ENCODE measurements at places on chromosomes 1 and 21.

GRCh38 chr1:65477414-65478378 is 57.2 kb downstream of the LEPR start:
- no peak for DNase-seq

DNA sequence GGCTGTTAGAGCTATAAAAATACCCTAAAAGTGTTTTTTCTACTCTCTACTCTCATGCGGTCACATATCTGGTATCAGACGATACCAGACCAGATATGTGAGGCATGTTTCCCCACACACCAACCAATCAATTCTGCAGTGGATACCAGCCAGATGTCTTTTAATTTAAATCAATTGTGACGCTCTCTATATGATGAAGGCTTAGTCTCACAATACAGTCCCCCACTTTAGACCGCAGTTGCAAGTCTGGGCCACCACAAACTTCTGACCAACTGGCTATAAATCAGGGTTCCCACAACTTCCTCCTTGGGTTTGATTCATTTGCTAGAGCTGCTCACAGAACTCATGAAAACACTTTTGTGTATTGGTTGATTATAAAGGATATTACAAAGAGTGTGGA is 586.1 kb upstream of the ZP4 start:
- DNase-seq: no peak

GRCh38 chr1:90969241-90969640 is 52.6 kb downstream of the ZNF644 start:
- DNase-seq: no peak

DNA sequence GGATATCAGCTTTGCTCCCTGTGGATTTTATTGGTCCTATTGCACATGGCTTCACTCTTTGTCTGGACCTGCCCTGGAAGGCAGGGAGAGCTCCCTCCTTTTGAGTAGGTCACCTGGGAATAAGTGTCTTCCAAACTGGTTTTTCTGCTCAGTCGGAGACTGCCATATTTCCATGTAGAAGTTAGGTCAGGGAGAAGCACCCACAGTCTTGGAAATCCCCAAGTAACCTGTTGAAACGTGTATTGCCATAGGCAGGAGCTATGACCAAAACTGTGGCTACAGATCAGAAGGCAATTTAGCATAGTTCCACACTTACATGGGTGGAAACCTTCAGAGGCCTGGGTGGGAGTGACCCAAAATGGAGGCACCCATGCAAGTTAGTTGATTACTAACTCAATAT is 3.5 kb upstream of the GNG12 start:
- DNase-seq: no peak

DNA sequence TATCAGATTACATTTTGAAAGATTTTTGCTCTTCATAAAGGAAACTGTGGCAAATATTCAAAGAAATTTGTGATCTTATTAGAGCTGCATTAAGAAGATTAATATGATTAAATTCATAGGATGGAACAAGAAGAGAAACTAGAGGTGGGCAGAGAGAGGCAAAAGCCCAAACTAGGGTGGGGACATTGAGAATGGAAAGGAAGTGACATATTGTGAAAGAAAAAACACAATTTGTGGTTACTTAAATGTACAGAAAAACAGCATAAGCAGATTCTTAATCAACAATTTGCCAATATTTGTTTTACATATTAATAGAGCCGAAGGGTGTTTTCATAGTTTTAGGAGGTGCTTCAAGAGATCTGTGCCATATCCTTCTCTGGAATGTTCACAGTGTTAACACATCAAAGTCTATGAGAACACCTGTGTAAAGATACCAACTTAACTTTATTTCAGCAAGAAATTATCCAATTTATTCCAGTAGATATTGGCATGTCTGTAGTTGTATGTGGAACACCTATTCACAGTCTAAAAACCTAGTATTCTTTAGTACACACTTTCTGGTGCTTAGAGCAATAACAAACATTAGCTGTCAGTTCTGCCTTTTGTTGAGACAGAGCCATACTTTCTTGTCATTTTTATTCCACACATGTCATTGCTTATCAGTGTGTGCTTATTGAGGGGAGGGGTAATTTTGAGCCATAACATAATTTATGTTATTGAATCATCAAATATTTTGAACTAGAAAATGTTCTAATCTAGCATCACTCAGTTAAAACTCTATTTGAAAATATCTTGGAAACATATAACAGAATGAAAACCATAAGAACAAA is 401.5 kb downstream of the PTPRC start:
- no peak for DNase-seq

DNA sequence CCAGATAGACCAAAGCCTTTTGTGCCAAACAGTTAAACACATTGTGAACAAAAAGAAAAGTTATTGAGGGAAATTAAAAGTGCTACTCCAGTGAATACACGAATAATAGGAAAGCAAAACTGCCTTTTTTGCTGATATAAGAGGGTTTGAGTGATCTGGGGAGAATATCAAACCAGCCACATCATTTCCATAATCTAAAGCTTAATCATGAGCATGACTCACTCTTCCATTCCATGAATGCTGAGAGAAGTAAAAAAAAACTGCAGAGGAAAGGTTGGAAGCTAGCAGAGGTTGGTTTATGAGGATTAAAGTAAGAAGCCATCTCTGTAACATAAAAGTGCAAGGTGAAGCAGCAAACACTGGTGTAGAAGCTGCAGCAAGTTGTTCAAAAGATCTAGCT is 350.6 kb upstream of the NCAM2 start:
- DNase-seq: no peak

DNA sequence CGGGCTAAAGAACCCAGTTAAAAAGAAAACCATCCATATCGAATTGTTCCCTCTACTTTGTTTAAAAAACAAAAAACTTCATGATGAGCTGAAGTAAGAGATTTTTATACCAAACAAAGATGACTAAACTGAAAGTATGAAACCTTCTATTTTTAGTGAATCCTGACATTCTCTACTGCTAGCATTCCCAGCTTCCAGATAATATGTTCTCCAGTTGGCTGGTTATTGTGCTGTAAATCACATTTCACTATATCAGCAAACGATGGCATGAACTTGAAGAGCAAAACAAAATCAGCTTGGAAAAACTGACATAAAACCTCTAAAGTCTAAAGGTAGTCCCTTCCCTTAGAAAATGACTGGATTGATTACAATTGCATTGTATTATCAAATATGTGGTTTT is 68.1 kb upstream of the APP start:
- no peak for DNase-seq

GRCh38 chr1:179990847-179991246 is 36.2 kb downstream of the CEP350 start:
- DNase-seq: no peak

- no peak for DNase-seq
Measured at GRCh38 chr21:28439788-28440187, 552.9 kb downstream of the LTN1 start.

DNA sequence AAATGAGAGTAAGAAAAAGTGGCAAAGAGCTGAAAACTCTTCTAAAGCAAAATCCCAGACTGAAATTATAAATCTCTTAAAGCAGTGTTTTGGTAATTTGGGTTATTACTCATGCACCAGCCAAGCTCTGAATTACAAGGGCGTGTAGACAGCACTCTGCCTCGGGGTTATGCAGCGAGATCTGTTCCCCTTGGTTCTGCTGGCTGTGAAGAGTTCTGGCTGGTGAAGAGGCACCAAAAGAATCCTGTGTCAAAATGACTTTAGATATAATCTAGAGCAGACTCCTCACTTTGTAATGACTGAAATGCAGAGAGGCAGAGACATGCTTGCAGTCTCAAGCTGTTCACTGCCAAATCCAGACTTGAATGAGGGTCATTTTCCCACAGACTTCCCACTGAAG is 461.8 kb upstream of the CXADR start:
- DNase-seq: no peak

- no peak for DNase-seq
Measured at GRCh38 chr1:245316784-245317183, 162.0 kb downstream of the KIF26B start.

DNA sequence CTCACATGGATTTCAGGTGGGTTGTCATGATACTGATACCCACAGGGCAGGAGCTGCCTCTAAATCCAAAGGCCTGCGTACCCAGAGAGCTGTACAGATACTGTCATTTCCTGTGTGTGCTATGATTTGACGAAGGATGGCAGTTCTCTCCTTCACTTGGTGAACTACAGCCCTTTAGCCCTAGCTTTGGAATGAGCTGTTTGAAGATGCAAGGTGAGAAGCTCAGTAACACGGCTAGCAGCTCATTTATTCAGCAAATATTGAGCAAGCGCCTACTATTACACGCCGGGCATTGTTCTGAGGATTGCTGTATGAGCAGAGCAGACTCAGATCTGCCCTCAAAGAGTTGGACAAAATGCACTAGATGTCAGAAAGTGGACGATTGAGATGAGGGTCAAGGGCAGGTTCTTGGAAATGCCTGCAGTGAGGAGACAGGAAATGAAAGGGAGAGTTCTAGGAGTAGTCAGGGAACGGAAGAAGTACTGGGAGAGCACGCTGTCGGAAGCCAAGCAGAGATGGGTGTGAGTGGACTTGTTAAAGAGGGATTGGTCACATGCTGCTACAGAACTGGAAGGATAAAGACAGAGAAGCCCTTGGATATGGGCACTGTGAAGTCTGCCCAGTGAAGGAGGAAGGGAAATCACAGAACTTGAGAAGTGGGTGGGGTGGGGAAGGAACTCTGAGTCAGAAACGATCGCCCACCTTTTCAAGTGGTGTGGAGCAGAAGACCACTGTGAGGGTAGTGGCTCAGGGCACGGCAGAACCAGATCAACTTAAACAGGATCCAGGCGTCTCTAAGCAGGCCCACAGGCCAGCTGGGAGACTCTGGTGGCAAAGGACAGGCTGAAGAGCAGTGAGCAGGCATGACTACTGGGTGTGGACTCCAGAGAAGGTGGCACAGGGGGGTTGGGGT is 7.1 kb downstream of the PTGFRN start:
- no peak for DNase-seq

- DNase-seq: no peak
Measured at GRCh38 chr1:115906627-115907026, 65.7 kb upstream of the NHLH2 start.

DNA sequence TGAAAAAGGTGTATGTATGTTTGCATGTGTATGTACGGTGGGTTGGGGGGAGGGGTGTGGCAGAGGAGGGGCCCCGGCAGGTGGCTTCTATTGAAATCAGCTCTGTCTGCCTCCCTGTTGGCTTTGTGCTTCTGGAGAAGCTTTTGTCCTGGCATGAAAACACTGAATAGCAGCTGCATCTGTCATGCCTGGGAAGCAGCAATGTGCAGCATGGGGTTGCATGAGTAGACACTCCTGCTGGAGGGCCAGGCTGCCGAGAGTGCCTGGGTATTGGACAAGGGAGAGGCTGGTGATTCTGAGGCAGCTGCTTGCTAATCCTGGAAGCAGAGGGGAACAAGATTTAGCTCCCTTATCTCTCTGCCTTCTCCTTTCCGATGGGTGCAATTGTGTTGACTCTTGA is 20.5 kb downstream of the MAPKAPK2 start:
- peak; percentile 31 for DNase-seq
